ENCODE measurements at places on chromosomes 16 and 17.

- peak; percentile 7 for DNase-seq
Observed at GRCh38 chr17:27878776-27879562, 14.2 kb downstream of the LYRM9 start.

GRCh38 chr16:63216696-63217423 lies 1180.6 kb upstream of the CDH8 start:
- DNase-seq: no peak

DNA sequence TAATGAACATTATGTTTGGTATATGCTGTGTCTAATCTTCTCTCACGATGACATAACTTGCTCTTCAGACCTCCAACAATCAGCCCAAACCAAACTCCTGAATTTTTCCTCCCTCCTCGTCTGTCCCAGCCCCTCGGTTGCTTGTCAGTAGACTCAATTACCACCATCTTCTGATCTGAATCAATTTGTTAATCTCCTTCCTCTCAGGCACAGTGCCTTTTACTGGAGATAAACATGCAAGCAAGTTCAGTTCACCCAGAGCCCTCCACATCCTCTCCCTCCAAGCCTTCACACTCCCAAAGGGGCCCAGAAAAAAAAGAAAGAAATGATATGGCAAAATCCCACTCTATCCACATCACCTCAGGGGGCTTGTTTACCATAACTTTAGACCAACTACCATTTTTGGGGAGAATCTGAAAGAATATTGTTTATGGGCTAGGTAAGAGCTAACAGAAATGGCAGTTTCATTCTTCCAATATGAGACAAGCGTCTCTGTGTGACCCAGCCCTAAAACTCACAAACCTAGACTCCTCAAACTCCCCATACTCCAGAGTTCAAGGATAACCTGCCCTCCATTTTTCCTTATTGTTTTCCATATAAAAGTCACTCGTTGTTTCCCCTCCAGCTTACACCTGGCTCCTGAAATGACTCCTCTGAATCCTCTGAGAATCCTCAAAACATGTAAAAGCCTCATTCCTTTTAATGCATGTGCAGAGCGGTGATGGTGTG lies 1.5 kb downstream of the TEX2 start:
- DNase-seq: no peak

GRCh38 chr16:61233713-61234112 lies 802.5 kb downstream of the CDH8 start:
- no peak for DNase-seq

- no peak for DNase-seq
Observed at GRCh38 chr16:21192991-21193390, 18.4 kb downstream of the ZP2 start.

GRCh38 chr16:85417156-85417860 lies 195.8 kb upstream of the GSE1 start:
- no peak for DNase-seq

- no peak for DNase-seq
Observed at GRCh38 chr16:17469011-17469740, 1.6 kb downstream of the XYLT1 start.

- DNase-seq: no peak
Observed at GRCh38 chr17:19677736-19678379, 29.3 kb downstream of the ALDH3A2 start.

GRCh38 chr17:72579990-72580320 lies 459.1 kb downstream of the SOX9 start:
- DNase-seq: no peak

GRCh38 chr16:25210758-25211157 lies 6.0 kb upstream of the AQP8 start:
- DNase-seq: no peak

All from COR-L47 (cell line).